ENCODE measurements at places on chromosomes 16 and 17.

GRCh38 chr16:15054357-15055140 lies 1.3 kb downstream of the NTAN1 start:
- ATAC-seq, result no peak

DNA sequence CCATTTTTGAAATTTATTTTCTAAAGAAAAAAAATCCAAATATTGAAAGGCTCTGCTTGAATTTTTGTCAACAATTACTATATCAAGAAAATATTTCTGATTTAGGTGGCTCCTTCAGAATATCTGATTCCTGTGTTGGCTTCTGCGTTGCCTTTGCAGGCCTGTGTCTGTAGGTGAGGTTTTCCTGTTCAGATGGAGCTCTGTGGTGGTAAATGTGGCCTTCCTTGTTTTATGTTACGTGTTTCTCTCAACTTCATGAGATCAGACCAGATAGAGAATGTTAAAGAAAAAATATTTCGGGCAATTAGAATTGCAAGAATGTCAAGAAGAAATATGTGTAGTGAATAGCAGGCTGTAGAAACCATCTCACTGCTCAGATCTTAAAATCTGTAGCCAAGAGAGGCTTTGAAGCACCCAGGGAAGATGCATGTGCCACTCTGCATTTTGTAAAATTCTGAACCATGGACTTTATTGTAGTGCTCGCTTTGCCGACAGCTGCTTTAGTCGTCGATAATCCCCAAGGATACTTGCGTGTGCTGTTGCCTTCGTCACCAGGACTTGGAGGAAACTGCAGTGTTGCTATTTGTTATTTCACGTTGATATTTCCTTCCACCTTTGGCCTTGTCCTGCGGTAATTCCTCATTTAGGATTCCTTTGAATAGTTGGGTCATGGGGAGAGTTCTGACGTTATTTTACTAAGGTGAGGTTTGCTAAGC lies 69.9 kb downstream of the RPTOR start:
- ATAC-seq, result no peak

- no peak for ATAC-seq
These were observed 126.7 kb upstream of the FOXF1 start for GRCh38 chr16:86383488-86384262.

DNA sequence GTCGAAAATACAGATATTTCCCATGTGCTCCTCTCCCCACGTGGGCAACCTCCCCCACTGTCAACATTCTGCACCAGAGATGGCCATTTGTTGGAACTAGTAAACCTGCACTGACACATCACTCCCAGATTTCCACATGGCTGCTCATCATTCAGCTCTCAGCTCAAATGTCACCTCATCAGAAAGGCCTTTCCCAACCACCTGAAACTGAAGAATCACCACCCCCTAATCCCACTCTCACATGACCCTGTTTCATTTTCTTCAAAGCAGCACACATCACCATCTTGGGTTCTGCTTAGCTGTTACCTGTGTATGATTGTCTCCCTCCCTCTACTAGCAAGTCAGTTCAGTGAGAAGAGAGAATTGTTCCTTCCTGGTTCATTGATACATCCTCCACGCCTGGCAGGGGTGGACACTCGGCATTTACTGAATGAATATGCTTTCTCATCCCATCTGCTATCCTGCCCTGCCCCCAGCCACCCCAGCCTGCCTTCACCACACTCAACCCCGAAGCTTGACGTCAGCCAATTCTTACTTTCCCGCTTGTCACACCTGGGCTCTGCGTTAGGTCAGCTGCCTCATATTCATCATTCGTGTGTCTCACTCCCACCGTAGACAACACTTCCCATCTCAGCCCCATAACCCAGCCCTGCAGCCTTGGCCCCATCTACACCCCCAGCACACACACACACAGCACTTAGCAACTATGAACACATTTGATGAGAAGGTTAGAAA lies 1.5 kb downstream of the C17orf114 start:
- no peak for ATAC-seq

DNA sequence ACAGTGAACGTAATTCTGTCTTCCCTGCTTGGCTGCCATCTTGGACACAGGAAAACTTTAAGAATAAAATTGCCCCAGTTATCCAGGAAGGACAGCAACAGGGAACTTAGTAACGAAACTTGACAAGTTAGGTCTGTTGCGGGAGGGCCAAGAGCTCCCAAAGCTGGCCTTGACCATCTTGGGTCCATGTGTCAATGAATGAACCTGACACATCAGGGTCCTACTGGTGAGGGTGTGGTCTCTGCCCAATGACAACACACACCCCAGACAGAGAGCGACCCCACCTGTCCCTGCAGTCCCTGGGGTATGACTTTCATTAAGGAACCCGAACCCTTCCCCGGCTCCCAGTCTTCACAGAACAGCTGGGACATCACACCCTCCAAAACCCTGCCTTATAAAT lies 96.3 kb downstream of the NDE1 start:
- ATAC-seq, result no peak

GRCh38 chr17:43106552-43106951 lies 18.6 kb downstream of the BRCA1 start:
- no peak for ATAC-seq

DNA sequence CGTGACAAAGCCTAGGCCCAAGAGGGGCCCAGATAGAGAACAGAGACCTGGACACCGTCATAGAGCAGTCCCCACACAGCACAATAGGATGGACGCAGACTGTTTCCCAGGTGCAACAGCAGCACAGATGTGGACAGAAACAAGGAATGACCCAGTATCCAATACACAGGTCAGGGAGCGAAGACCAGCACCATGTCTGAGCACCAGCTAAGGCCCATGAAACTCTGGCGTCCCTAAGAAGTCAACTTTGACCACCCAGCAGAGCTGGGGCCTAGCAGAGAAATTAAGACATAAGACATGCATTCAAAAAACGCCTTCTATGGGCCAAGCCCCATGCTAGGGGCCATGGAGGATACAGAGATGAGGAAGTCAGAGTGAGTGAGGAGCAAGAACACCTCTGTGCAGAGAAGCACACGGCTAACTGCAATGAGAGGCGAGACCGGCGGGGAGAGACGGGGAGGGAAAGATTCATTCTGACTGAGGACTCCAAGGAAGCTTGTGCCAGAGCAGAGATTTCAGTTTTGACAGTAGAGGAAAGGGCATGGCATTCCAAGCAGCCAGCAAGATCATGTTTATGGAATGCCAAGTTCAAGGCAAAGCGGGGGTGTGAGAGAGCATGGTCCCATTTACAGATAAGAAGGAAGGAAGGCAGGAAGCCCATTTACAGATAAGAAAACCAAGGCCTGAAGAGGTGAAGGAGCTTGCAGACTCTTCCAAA lies 50.8 kb downstream of the PITPNM3 start:
- ATAC-seq, result no peak

Measured in activated CD4-positive, CD25-positive, alpha-beta regulatory T cell treated with anti-CD3 and anti-CD28 coated beads, Interleukin-2, amount 50 U/mL, for 24 hours (primary cell).